Stimulated activated CD8-positive, alpha-beta memory T cell treated with anti-CD3 and anti-CD28 coated beads, Interleukin-4, amount 100 ng/mL, for 48 hours (primary cell): ENCODE measurements at places on chromosomes 3 and 15.

- DNase-seq, result no peak
Observed at GRCh38 chr3:25468866-25469319, 40.8 kb downstream of the RARB start.

GRCh38 chr15:83365370-83365938 lies 81.0 kb upstream of the BNC1 start:
- peak; percentile 51 for DNase-seq

GRCh38 chr3:194064380-194065332 lies 71.3 kb upstream of the HES1 start:
- DNase-seq, result no peak

DNA sequence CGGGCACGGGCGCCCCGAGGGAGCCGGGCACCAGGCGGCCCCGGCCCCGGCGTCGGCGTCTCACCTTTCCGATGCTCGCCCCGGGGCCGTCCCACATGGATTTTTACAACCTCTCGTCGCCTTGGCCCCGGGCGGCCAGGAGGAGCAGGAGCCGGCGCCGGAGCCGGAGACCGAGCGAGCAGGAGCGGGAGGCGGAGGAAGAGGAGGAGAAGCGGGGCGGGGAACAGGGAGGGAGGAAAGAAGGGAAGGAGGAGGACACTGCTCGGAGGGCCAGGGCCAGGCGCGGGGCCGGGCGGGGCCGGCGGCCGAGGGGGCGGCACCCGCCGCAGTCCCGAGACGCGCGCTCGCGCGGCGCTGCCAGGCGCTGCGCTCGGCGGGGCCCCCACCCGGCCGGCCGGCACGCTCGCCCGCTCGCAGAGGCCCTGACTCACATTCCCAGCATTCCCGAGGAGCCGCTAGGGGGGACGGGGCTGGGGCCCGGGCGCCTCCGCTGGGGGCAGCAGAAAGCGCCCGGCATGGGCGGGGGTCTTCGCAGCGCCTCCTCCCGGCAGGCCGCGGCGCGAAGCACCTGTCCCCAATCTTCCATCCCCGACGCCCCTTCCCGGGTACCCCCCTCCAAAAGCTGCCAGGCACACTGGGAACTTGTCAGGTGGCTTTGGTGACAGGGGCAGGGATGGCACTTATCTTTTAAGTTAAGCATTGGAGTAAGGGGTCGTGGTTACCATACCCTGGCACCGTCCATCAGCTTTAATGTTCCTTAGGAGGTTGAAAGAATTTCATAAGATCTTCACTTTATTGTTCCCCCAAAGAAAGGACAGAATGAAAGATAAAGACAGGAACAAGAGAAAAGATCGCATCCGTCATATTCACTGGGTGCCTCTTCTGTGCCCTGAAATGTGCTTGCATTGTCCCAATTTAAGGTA lies at the start of gene ERC2:
ERC2 (minus strand) TSS at position 284 of the 923 bp plus-strand sequence.
- peak; percentile 25 for DNase-seq

- DNase-seq, result no peak
Observed at GRCh38 chr15:39835550-39835949, 52.9 kb upstream of the FSIP1 start.

DNA sequence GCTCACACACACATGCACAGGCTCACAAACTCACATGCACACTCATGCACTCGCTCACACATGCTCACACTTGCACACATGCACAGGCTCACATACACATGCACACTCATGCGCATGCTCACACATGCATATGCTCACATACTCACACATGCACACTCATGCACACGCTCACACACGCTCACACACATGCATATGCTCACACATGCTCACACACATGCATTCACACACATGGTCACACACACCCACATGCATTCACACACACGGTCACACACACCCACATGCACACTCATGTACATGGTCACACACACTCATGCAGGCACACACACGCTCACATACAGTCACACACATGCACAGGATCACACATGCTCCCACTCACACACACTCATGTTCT lies 132.8 kb upstream of the SMAD3 start:
- no peak for DNase-seq

- DNase-seq, result peak; percentile 94
Observed at GRCh38 chr3:183285828-183286457, 32.9 kb downstream of the B3GNT5 start.

GRCh38 chr3:21159543-21159906 lies 591.5 kb downstream of the ZNF385D start:
- no peak for DNase-seq

DNA sequence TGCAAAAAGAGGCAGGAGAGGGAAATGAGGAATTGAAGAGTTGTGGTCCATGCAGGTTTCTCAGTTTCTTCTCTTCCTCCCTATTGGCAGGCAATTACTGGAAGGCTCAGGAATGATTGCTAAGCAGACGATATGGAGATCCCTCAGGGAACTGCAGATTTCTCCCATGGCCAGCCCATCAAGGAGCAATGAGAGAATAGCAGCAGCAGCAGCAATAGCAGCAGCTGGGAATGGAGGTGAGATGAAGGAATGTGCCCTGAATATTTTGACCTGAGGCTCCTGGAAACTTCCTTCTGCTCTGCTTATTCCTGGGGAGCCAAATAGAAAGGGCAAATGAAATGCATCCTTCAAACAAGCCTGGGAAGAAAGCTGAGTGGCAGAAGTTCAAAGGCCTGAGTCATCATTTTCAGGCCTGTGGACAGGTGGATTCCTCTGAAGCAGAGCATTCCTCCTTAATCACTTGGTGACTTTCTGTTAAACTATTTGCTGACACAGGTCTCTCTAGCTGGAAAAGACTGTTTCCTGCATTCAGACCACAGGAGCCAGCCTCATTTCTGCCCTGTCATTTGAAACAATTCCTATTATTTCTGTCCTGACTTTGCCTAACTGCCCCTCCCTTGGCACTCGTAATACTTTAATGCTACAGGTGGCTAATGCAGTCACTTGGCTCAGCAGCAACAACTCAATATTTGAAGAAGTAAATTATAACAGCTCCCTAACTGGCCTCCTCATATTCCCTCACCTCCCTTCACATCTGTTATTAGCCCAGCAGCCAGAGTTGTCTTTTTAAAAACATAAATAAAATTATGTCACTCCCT lies 146.9 kb upstream of the GADL1 start:
- DNase-seq, result no peak

DNA sequence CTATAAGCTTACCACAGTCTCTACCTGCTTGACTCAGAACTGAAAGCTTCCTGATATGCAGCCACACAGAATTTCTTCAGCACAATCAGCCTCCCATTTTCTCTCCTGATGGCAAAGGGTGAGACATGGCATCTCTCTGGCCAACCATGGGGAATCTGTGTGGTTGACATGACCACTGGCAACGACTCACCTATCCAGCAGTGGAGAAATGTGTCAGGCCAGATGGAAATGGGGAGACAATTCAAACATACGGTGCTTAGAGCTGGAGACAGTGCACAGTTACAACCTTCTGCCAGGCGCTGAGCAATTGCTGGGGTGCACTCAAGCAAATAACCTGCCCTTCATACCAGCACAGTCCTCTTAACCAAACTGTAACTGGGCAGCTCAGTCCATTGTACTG lies 3.6 kb downstream of the ZNF385D start:
- DNase-seq, result no peak

- no peak for DNase-seq
Observed at GRCh38 chr15:94683902-94684301, 452.5 kb downstream of the MCTP2 start.

DNA sequence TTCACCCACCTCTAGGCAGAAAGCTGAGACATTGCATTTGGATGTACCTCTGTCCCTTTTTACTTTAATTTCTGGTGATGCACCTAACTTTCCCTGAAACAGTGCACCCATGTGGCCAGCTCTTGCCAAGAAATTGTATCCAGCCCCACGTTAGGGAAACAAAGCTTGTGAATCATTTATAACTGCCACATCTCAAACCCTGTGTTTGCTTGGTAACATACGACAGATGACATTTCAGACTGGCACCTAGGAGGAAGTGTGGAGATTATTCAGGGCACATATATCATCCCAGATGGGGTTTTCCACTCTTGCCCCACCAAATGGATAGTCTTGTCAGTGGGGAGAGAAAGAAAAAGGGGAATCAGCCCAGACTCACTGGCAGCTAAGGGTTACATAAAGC lies 2.1 kb downstream of the CYB561D2 start:
- DNase-seq, result no peak

DNA sequence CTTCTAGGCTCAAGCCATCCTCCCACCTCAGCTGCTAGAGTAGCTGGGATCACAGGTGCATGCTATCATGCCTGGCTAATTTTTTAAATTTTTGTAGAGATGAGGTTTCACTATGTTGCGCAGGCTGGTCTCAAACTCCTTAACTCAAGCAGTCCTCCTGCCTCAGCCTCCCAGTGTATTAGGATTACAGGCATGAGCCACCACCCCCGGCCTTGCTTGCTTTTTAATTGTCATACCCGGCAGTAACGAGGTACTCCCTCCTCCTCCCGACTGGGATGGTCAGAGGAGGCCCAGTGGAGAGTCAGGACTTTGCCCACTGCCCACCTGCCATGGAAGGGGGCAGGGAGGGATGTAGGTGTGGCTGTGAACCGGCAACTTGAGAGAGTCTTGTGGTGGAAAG lies 4.5 kb downstream of the NOX5 start:
- DNase-seq, result no peak

DNA sequence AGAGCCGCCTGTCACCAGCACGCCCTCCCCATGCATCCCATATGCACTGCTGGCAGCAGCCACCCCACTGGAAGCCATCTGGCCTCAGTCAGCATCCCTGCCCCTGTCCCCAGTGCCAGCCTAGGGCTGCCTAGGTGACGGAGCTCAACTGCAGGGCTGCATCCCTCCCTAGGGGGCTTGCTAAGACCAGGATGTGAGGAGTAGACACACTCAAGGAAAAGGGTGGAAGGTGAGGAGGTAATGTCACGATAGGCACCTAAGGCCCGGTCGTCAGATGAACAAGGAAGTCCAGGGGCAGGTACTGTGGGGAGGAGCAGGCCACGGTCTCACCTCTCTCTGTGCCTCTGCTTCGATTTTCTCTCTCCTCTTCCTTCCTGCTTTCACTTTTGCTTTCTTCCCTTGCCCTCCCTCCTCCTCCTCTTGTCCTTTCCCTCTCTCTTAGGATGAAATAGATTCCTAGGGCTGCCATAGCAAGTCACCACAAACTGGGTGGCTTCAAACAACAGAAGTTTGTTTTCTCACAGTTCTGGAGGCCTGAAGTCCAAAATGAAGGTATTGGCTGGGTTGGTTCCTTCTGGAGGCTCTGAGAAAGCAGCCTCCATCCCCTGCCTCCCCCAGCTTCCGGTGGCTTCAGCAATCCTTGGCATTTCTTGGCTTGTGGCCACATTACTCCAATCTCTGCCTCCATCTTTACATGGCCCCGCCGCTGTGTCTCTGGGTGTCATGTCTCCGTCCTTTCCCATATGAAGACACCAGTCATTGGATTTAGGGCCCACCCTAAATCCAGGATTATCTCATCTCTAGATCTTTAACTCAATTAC lies 298.3 kb downstream of the SHQ1 start:
- peak; percentile 26 for DNase-seq

DNA sequence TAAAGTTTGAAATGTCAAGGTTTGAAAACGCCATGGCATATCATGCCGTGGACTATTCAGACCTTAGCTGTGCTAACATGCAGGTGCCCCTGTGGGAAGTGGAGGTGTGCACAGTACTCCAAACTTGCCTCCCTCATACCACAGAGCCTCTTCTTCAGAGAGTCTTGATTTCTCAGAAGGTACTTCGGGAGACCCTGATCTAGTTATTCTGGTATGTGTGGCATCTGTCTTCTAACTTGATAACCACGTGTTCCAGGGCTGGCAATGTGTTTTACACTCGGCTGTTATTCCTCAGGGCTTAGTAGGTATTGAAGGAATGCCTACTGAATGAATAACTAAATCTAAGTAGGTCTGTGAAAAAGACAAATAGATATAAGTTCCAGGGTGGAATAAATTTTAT lies 309.9 kb downstream of the CLSTN2 start:
- no peak for DNase-seq

GRCh38 chr3:31565288-31565687 lies 32.6 kb downstream of the STT3B start:
- no peak for DNase-seq

DNA sequence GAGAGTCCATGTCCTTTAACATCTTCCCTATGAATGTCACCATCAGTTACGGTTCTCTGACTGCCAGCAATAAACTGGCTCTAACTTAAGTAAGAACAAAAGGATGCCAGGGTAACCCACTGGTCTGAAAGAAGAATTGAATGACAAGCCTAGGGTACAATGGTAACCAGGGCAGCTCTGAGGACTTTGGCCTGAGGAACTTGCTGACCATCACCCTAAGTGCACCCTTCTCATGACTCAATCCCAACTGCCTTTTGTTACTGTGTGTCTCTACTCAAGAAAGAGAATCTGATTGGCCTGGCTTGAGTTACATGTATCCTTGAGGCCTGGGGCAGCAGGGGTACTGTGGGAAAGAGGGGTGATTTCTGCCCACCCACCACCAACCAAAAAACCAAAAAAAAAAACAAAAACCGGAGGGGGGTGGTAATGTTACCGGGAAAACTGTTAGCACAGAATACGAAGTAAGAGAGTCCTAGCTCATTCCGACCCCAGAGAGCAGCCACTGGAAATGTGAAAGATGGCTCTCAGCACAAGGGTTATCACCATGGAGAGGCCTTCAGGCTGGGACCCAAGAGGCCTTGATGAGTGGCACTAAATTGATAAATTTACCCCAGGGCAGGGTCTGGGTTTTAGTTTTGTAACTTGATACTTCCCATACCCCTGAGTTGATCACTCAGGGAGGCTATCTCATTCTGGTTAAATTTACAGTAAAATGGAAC lies 9.3 kb upstream of the SLC28A1 start:
- DNase-seq, result no peak
